ENCODE measurements at places on chromosomes 2 and 18.

DNA sequence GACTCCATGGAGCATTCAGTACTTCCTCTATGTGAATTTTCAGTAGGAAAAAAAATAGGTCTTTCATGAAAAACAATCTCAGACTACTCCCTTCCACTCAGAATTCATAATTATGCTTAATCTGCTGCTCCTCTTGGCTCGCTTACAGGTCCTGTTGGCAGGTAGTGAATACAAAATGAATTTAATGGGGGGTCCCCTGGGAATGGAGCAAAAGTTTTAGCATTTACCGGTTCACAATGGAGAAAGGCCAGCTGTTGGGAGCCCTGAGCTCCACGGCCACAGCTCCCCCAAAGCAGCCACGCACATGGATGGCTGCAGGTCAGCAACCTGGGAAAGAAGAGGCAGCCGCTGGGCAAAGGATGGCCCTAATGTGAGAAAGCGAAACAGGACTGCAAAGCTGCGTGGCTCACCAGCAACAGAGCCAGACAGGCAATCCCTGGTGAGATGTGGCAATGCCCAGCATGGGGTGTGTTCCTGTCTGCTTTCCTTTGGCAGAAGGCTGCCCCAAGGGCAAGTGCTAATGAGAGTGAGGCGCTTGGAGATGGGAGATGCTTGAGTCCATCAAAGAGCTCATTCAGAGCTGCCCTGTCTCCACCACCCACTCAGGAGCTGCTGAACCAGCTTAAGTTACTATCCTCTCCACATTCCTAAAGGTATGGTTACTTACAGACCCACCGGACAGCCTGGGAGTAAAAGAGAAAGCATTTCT lies 447.4 kb downstream of the EPHA4 start:
- no peak for DNase-seq

GRCh38 chr2:17646081-17646554 lies 105.6 kb downstream of the VSNL1 start:
- DNase-seq: peak; percentile 81

GRCh38 chr2:113376913-113377445 lies 60.5 kb upstream of the ZNG1B start:
- DNase-seq: no peak

DNA sequence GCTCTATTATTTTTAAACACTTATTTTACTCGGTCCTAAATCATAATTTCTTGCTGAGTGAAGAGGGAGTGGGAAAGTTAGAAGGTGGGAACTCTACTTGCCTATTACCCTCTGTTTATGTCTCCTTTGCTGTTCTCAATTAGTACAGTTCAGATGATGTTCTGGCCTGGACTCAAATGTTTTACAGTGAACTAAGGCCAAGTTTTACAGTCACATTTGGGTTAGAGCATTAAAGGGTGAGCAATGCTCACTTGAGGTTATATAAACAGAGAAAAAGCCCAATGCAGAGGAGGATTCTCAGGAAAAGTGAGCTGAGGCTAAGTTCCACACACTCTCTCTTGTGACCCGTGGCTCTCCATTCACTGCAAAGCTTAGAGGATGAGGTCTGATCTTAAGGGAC lies 52.4 kb downstream of the ITSN2 start:
- no peak for DNase-seq

DNA sequence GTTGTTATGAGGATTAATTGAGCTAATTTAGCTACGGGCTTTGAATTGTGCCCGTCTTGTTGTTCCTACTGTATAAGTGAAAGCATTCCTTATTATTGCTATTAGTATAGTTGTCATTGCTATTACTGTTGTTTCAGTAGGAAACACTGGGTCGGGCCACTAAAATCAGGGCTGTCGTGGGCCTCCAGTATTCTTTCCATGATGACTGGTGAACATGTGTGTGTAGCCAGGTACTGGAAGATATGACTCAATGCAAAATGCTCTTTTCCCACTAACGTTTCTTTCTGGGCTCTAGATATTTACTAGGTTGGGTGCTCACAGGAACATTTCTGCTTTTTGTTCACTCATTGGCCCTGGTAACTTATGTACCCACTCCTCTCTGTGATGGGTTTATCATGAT lies 4.9 kb downstream of the TTL start:
- DNase-seq: peak; percentile 34

GRCh38 chr2:62603154-62603712 lies 97.2 kb upstream of the TMEM17 start:
- DNase-seq: no peak

- DNase-seq: no peak
These were observed 36.0 kb upstream of the UBE2E3 start for GRCh38 chr2:180944372-180944771.

- DNase-seq: no peak
These were observed 240.9 kb downstream of the STK39 start for GRCh38 chr2:168006498-168006897.

GRCh38 chr18:5380586-5380985 lies 85.1 kb upstream of the ZBTB14 start:
- no peak for DNase-seq

GRCh38 chr2:29106256-29106655 lies 9.0 kb upstream of the CLIP4 start:
- no peak for DNase-seq

GRCh38 chr2:49241991-49242390 lies 87.7 kb upstream of the FSHR start:
- DNase-seq: no peak

DNA sequence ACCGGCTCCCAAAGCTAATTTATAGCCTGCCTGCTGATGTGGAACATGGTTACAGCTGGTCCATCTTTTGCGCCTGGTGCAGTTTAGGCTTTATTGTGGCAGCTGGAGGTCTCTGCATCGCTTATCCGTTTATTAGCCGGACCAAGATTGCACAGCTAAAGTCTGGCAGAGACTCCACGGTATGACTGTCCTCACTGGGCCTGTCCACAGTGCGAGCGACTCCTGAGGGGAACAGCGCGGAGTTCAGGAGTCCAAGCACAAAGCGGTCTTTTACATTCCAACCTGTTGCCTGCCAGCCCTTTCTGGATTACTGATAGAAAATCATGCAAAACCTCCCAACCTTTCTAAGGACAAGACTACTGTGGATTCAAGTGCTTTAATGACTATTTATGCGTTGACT lies 51.4 kb downstream of the TMEM178A start:
- no peak for DNase-seq

DNA sequence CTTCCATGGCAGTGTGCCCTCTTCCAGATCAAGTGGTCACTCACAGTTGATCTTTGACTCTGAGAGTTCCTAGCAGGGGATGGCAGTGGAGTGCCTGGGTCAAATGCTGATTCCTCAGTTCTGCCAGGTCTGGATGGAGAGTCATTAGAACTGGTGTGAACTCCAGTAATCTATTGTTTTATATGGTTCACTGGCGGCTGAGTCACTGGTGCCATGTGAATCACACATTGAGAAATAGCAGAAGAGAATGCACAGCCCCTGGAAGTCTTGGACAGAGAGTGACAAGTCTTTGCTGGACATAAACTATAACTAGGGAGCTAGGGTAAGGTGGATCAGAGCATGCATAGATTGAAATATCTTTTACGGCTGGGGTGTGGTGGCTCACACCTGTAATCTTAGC lies 86.9 kb downstream of the EIF2AK3 start:
- no peak for DNase-seq

DNA sequence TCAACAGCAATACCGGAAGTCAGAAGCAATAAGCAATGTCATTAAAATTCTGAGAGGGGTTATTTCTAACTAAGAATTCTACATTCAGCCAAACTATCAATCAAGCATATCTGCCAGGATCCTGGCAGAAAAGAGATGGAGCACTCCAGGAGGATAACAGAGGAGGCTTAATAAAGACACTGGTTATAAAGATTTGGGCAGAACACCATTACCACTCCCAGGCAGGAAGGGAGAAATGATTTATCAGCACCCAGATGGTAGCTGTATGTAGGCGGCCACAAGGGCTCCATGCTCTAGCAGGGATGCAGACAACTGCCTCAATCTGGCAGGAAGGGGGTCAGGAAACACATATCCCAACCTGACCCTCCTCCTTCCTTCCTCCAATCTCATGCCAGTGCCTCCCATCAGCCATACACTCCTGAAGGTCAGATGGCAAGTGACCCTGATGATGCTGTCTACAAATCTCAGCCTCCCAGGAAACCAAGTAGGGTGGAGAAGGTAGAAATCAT lies 20.5 kb upstream of the TNFAIP6 start:
- DNase-seq: no peak

DNA sequence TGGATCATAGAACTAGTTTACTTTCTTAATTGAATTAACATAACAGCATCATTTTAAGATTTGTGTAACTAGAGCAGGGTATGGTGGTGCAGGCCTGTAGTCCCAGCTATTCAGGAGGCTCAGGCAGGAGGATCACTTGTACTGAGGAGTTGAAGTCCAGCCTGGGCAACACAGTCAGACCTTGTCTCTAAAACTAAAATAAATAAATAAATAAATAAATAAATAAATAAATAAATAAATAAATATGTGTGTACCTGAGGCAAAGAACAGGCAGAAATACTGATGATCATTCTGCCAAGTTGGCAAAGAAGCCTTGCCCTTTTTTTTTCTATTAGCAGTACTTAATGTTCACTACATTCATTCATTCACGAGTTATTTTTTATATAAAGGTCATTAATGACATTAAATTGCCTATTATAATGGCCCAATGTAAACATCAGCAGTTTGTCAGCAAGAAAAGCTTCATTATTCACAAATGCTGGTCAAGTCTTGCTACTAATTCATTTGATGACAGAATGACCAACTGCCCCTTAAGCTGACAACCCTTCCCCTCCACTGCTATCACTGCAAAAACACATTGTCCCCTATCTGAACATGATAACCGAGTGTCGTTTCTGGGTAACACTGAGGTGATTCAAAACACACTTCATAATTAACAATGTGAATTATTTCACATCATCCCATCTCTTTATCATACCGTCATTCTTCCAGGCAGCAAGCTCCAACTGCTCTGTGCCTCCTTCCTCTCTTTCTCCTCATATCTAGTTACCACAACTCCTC lies 39.0 kb downstream of the ARL5A start:
- no peak for DNase-seq

DNA sequence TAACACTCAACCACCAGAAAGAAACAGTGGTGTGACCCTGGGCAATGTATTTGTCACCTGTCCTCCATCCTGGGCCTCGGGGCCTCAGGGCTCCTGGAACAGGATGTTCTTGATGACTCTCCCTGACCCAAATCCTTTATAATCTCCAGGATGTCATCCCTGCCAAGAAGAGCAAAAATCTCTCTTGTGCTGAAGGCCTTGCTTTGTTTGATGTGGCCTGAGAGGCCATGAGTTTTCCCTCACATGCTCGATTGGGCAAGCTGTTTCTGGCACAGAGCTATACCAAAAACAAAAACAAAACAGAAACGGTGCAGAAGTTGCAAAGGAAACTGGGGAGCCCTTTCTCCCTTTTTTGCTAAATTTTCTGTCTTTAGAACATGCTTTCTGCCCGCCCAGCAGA lies 35.7 kb upstream of the ST3GAL5 start:
- DNase-seq: no peak

DNA sequence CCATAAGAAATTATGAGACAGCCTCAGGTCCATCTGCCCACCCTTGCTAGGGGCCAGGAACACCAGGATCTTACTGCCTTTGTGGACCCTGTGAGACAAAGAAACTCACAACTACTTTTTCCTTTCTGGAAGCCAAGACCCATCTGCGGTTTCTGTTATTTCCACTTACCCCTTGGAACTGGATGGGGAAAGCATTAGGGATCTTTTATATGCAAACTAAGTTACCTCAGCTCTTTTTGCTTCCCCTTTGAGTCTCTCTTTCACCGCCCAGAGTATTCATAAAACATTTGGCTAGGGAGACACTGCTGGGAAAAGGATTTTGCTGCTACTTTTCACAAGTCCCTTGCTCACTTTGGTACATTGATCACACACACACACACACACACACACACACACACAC lies 95.7 kb downstream of the ZNF385B start:
- no peak for DNase-seq

DNA sequence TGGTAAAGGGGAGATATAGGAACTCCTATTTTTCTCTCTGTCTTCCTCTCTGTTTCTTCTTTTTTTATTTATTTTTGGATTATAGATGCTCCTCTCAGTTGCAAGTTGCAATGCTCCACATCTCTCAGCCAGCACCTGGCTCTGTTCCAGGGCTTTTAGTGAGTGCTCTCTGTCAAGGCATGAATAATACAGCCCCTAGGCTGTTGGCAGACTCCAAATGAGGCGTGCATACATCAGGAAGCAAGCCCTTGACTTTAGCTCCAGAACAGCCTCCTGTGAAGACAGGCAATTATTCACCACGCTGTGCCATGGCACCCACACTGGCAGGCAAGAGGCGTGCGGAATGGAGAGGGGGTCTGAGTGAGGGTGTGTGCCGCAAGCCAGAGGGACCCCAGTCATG lies 228.1 kb upstream of the PXDN start:
- DNase-seq: no peak

GRCh38 chr2:241860184-241861078 lies 1.7 kb upstream of the PDCD1 start:
- DNase-seq: no peak

DNA sequence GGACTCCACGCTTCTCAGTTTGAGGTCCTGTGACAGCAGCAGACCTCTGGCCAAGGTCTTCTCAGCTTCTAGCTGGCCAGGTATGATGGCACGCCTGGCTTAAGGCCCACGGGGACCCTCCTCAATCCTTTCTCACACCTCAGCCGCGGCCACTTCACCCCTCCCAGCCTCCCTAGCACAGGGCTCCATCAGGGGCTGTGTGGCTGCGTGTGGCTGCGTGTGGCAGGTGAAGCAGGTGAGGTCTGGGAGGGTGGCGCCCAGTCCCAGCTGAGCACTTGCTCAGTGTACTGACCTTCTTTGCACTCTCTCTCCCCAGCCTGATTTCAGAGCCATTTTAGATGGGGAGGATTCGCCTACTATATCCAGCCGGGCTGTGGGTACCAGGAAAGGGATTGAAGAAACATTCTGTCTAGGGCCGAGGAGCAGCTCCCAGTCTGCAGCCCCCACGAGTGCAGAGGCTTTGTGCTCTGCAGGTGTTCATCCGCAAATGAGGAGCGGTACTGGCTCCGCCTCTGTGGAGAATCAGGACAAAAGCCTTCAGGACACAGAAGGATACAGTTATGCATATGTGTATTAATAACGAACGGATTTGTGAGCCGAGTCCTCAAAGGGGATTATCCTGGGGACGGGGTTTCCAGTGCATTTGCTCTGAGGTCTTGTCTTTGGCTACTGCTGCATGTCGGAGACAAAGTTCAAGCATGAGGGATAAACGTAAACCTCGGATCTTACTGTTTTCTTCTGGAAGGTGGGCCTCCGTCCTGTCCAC lies 236.9 kb upstream of the RAB6C start:
- DNase-seq: no peak

Measured in activated CD4-positive, alpha-beta T cell treated with anti-CD3 and anti-CD28 coated beads, Interleukin-2, Interleukin-6, amounts not matched to agents 100 ng/mL and 50 ng/mL, durations not matched to agents 16 hours and 8 hours (primary cell).